ENCODE measurements at places on chromosomes 6 and 20.

DNA sequence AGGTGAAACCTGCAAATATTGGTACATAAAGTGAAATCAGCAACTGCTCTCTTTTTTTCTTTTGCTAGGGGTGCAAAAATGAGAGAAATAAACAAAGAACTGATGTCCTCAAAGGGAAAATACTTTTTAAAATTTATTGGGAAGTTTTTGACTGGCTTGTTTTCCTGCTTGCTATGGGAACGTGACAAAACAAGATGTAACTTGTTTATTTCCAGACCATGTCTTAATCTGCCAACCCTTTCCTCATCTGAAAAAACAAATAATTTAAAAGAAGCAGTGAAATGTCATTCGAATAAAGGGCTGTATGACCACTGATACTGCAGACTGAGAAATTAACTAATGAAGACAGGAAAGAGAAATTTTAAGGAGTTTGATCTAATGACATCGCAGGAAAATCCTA lies 221.9 kb downstream of the CBLN4 start:
- no peak for DNase-seq

DNA sequence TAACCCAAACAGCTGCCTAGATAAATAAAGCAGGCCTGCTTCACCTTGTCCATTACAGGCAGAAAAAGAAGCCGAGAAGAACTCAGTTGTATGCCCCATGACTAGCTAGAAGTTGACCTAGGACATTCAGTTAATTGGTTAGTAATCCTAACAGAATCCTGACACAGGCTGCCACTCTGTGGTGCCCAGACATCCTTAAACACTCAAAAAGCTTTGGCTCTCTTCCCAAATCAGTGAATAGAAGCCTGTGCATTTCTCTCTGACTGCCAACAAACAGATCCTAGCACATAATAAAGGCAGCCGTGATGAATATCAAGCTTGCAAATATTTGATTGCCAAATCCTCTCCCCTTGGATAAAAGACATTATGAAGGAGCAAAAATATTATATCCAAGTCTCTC lies 519.1 kb upstream of the EYS start:
- no peak for DNase-seq

DNA sequence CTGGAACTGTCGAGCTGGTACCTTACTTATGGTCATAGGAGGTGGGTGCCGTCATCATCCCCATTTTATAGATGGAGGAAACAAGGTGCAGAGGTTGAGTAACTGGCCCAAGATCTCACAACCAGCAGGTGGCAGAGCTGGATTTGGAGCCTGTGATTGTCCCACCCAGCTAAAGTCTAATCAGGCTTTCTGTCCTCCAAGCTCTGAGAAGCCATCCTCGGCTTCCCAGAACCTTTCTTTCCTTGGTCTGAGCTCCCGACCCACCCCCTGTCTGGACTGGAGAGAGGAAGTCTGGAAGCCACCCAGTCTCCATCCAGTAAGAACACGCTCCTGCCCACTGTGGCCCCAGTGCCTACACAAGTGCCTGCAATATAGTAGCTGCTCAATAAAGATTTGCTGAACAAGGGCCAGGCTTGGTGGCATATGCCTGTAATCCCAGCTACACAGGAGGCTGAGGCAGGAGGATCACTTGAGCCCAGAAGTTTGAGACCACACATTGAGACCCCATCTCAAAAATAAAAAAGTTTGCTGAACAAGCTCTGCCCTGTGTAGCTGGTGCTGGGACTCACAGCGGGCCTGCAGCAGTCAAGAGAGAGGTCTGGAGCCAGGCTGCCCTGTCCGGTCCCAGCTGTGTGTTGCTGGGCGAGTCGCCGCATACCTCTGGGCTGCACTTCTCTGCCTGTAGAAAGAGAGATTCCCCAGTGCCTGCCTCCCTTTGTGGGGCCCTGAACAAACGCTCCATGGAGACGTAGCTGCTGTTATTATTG lies 32.5 kb upstream of the DLGAP4 start:
- DNase-seq: no peak

GRCh38 chr6:35668744-35669450 lies 19.8 kb downstream of the FKBP5 start:
- no peak for DNase-seq

DNA sequence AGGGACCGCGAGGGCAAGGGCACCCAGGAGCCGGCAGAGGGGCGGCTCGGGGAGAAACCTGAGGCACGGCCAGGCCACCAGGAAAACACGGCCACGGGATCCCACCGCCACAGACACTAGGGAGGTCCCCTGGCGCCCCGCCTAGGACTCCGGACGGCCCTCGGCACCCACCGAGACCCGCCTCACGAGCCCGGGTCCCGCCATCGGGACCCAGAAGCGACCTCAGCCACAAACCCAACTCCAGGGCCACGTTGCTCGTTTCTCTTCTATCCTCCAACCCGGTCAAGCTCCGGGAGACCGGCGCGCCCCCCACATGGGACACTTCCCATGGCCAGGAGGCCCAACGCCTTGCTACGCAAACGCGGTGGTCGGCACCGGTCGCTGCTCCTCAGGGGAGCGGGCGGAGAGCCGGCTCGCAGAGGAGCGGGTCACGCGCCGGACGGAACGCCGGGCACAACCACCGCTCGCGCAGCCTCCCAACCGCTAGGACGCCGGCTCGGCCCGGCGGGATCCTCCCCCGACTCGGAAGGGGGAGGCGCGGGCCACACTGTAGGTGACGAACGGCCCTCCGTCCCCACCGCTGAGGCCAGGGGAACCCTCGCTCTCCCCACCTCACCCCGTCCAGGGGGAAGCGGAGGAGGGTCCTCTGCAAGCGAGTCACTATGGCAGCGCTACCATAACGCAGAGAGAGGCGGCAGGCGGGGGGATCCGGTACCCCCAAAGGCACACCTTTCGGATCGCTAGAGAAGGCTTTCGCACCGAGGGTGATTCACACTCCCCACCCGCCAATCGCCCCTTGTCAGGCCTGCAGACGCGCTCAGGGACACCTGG lies 1514.1 kb upstream of the DEFB115 start:
- no peak for DNase-seq

- no peak for DNase-seq
Measured at GRCh38 chr20:21381619-21382018, 15.7 kb downstream of the NKX2-4 start.

GRCh38 chr20:45322952-45323383 lies 14.9 kb upstream of the MATN4 start:
- peak; percentile 62 for DNase-seq

- DNase-seq: no peak
Measured at GRCh38 chr20:14879020-14879697, 541.7 kb upstream of the FLRT3 start.

GRCh38 chr6:34658605-34659265 lies 37.8 kb downstream of the ILRUN start:
- no peak for DNase-seq

DNA sequence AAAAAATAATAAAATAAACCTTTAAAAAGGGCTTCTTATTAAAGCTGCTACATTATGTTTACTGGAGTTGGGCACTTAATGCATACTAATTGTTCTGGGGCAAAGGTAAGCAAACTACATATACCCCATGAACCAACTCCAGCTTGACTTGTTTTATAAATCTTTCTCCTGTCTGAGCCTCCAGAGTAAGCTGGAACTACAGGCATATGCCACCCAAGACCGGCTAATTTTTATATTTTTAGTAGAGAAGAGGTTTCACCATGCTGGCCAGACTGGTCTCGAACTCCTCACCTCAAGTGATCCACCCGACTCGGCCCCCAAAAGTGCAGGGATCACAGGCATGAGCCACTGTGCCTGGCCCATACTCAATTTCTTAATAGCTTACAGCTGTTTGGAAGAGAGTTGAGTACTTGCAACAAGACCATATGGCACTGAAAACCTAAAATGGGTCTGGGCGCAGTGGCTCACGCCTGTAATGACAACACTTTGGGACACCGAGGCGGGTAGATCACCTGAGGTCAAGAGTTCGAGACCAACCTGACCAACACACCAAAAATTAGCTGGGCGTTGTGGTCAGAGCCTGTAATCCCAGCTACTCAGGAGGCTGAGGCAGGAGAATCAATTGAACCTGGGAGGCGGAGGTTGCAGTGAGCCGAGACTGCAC lies 19.9 kb downstream of the ROMO1 start:
- no peak for DNase-seq

GRCh38 chr20:36745234-36745926 lies 510 bp downstream of the NDRG3 start:
- no peak for DNase-seq

GRCh38 chr6:72939004-72939403 lies 286.3 kb downstream of the KHDC1L start:
- DNase-seq: no peak

DNA sequence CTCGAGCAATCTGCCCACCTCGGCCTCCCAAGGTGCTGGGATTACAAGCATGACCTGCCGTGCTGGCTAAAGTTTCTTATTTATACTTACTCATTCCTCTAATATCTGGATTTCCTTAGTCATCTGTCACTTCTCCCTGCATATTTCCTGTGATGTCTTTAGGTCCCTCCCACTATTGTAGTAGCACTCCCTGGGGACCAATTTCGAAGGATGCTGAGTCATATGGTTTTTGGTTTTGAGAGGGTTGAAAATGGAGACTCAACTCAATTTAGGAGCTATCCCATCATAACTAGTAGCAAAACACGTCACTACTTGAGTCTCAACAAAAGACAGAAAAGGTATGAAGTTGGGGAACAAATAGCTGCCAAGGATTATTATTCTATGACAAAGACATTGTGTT lies 20.2 kb downstream of the MCUR1 start:
- DNase-seq: no peak

DNA sequence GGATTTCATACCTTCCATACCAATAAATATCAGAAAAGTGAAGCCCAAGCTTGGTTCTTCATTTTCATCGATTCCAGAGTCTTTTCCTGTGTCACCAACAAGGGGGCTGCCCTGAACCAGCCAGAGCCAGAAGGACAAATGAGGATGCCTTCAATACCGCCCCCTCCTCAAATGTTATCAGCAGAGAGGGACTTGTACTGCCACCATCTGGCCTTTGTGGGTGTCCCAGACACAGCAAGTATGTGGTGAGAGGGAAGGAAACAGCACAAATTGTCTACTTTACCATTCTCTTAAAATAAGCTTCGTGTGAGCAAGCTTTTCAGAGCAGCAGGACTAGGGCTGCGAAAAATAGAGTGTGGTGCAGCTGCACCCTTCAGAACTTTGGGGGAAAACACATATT lies 165.3 kb downstream of the SOBP start:
- DNase-seq: no peak

Data from GDM1 (cell line).